Activated T-helper 9 cell treated with anti-CD3 and anti-CD28 coated beads, Interleukin-2, amount 50 U/mL, for 16 hours (primary cell): ENCODE measurements at places on chromosomes 6 and 20.

DNA sequence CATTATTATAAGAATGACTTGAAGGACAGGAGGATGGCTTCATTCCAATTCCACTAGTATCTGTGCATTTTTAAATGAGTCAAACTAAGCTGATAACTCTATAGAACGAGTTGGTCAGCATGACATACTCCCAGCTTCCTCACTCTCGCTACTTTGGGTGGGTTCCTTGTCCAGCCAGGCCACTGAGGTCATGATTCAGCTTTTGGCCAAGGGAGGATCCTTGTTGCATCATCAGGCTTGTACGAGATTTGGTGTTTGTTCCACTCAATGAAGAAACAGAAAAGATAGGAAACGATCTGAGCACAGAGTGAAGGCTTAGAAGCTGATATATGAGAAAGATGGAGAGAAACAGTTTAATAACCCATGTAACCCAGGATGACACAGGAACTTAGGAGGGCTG lies 19.8 kb downstream of the NEDD9 start:
- no peak for DNase-seq

DNA sequence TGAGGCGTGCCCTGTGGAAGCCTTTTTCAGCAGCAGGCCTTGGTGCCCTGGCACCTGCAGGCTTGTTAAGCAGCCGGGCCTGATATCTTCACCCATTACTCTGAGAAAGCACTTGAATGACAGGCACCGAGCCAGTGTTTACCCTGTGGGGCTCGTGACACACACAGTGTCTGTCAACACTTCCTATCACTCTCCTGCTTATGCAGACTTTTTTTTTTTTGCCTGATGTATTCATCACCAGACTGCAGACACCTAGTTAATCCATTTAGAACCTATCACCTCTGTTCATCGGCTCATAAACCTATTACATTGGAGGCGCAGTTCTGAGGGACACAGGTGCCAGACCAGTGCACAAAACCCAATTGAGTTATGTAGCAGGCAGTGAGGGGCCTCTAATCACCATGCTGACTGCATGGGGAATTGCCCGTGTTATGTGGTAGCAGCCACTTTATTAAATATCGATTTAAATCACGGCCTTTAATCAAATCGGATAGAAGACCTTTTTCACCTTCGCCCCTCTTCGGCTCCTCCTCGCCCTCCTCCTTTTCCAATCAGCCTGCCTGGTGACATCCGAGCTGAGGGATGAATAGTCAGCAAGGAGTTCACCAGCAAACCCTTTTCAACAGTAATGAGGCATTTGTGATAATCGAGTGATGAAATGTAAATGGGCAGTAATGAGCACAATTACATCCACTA lies 962.9 kb upstream of the SLC35B3 start:
- DNase-seq, result no peak

- no peak for DNase-seq
Observed at GRCh38 chr6:27873021-27873940, 38.9 kb downstream of the OR2B2 start.

GRCh38 chr20:6238421-6238820 lies 115.6 kb upstream of the FERMT1 start:
- DNase-seq, result no peak

DNA sequence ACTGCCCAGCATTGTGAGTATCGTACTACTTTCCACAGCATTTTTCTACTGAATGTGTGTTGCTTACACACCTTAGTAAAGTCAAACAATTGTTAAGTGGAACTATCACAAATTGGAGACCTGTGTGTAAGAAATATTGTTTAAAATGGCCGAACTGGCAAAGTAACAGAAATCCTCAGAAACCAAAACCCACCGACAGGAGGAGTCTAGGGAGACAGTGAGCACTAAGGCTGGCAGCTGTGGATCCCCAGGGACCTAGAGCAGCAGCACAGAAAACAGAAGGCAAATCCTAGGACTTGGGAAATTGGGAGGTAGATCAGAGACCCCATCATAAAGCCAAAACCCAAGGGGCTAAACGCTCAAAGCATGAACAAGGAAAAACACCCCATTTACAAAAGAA lies 69.9 kb downstream of the SESN1 start:
- DNase-seq, result no peak

DNA sequence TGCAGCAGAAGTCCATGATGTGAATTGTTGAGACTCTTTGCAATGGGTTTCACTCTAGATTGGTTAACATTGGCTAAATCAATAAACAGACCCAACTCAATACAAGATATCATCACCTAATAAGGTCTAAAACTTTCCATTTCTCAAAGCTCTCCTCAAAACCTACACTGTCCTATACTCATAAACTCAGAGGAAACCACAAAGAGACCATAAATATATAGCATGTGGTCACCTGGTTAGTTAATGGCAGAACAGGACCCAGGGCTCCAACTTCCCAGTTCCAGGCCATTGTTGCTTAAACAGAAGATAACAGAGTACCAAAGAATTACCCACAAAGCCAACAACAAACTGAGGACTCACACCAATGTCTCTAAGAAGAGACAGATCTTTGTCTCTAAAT lies 12.0 kb downstream of the RTN4IP1 start:
- DNase-seq, result no peak

DNA sequence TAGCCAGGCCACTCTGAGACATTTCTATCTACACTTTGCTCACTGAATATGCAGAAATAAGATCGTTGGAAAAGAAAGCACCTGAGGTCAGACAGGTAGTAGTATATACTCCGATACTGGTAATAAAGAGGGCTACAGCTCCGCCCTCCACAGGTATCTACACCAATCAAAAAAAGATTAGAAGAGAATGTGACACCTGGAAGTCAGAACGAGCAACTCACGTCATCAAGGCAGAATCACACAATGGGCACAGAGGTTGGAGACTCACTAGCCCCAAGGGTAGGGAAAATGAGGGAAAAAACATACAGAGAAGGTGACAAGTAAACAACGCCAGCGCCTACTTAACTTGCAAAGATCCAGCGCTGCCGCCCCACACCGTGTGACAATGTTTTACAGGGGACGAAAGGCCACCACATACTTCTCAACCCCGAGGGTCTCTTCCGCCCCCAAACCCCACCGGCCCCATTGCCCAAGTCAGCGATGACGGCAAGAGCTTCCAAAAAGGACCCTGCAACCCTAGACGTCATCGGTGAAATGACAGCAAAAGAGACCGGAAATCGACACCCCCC lies 653 bp downstream of the LMBRD1 start:
- no peak for DNase-seq

- DNase-seq, result no peak
Observed at GRCh38 chr20:60249436-60249835, 291.2 kb downstream of the CDH26 start.

DNA sequence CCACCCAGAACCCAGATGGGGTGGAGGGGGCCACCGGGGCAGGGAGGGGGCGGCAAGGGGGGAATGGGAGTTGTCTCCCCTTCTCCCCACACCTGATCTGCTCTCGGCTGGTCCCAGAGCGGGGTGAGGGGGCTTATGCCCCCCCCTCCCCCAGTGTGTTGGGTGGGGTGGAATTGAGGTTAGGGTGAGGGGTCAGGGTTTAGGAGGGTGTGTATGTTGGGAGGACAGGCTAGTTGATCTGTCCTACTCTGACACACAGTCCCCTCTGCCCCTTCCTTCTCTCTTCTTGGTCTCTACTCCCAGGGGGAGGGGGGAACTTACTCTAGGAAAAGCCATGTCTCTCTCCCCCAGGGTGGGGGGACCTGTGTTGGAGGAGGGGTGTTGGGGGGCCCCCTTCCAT lies 1.9 kb upstream of the ZBTB9 start:
- DNase-seq, result no peak

GRCh38 chr6:138031417-138031816 lies 75.8 kb downstream of the PERP start:
- DNase-seq, result no peak

DNA sequence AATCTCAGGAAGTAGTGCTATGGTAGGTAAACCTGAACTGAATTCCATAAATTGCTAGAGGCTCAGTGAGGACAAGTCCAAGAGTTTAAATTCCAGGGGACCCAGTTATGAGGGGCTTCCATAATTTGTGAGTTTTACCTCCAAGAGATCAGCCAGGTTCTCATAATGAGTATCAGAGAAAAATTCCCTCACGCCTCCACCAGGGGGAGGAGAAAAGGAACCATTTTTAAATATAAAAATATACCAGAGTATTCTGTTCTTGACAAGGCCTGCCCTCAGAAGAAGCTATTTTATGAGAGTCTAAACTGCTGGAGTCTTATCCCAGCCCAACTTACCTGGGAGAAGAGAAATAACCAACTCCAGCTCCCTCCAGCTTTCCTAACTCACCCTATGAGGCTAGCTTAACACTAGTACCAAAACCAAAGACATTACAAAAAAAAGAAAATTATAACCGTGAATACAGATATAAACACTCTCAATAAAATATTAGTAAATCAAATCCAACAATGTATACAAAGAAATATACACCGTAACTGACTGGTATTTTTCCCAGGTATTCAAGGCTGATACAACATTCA lies 158.7 kb downstream of the TFAP2A start:
- DNase-seq, result no peak

DNA sequence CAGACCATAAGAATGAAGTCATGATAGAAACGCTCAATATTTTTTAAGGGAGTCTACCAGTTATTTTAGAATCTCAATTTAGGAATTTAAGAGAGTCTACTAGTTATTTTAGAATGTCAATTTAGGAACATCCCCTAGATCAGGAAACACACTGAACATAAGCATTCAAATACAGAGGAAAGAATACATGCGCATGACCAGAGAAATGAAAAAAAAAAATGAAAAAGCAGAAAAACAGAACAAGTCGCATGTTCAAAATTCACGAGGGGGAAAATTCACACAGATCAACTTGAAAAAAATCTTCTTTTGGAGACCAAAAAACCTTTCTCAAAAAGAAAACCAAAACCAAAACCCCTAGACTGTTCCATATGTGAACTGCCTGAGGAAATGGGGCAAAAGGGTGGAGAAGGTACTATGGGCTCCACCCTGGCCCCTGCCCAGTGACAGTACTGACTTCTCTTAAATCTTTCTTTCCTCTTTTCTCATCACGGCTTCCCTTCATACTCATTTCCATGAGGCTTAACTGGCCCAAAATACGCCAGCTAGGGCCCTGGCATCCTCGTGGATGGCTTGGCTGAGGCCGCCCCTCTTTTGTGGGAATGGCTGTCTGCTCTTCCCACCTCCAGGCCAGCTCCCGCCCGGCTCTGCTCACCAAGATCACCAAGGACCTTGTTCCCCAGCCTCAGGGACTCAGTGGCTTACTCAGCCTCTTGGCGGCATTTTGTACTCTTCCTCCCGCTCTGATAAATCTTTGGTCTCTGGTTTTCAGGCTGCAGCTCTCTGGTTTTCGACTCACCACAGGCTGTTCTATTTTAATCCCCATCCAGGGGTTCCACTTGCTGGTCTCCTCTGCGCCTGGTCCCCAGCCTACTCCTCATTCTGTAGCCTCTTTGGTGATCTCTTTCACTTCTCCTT lies 11.2 kb downstream of the ZBTB2 start:
- DNase-seq, result no peak

DNA sequence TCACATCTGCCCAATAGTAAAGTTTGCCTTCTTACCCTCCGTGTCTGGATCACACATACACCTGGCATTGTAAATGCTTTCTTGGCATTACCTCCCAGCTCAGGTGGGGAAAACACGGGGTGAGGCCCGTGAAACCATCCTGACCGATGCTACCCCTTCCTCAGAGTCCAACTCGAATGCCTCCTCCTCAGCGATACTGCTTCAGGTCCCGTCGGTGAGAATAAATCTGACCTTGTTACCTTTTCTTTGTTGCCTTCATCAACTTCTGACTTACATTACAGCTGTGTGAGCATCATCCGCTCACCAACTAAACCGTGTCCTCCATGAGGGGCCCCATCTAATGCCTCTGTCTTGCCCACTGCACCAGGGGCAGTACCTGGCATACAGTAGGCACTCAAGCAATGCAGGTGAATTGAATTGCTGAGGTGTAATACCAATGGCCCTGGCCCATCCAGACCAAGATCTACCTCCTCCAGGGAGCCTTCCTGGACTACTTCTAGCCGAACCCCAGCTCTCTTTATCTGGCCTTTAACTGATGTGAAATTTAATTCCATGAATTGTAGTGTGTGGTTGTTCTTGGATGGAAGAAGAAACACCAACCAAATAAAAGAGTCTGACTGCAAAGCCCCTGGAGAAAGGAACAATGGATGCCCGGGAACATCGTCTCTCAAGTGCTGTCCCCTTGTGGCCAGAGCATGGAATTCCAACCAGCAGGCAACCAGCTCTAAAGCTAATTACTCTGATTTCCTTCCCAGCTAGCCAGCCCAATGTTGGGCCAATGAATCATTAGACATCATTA lies 141.5 kb downstream of the ANKRD60 start:
- no peak for DNase-seq

GRCh38 chr20:49965781-49966305 lies 16.9 kb upstream of the SNAI1 start:
- DNase-seq, result no peak

DNA sequence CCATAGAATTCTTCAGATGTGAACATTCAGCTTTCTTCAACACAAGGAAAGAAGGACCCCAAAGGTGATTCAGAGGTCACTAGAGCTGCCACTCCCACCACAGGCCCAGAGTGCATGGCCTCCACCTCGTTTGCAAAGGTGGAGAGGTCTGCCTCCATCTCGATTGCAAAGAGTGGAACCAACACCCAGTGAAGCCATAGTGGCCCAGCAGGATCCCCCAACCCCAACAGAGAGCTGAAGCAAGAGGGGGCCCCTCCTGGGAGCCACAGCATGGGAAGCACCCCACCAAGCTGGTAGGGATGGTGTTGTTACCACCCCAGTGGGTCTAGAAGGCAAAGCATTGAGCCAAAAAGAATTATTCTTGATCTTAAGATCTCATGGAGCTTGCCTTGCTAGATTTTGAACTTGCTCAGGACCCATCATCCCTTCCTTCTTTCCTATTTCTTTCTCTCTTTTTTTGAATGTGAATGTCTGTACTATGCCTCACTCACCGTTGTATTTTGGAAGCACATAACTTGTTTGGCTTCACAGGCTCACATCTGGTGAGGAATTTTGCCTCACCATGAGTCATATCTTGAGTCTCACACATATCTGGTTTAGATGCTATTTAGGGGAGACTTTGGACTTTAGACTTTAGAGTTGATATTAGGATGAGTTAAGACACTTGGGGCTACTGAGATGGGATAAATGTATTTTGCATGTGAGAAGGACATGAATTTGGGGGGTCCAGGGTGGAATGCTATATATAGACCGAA lies 119.2 kb downstream of the ANKRD60 start:
- DNase-seq, result no peak

GRCh38 chr6:136699358-136699757 lies 92.9 kb downstream of the MAP3K5 start:
- no peak for DNase-seq

GRCh38 chr6:130161683-130162404 lies 60.9 kb downstream of the SAMD3 start:
- DNase-seq, result no peak
